ENCODE measurements at places on chromosomes 13 and 19.

GRCh38 chr19:10270616-10271394, at the start of gene ICAM1:
ICAM1 (plus strand) TSS chr19:10271120; CDS start chr19:10271160, 40 bp downstream.
- no peak for DNase-seq

GRCh38 chr13:63737418-63737817, 2321.8 kb upstream of the PCDH20 start:
- DNase-seq: no peak

- peak; percentile 53 for DNase-seq
Measured at GRCh38 chr19:50550594-50550966, 17.7 kb downstream of the LRRC4B start.

DNA sequence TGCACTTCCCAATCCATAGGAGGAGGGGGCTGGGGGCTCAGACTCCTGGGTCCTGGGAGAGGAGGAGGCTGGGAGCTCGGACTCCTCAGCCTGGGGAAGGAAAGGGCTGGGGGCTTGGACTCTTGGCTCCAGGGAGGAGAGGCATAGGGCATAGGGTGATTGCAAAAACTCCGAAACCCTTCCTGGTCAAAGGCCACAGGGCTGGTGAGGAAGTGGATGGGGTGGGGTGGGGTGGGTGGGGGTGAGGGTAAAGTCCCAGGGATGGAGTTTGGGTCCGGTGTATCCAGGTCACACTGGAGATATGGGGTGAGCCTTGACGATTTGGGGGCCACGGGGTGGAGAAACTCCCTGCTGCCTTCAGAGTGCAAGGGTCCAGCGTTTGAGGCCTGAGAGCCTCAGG, 2.8 kb downstream of the MYH14 start:
- no peak for DNase-seq

- no peak for DNase-seq
Measured at GRCh38 chr13:23321535-23322241, 111.8 kb downstream of the SACS start.

DNA sequence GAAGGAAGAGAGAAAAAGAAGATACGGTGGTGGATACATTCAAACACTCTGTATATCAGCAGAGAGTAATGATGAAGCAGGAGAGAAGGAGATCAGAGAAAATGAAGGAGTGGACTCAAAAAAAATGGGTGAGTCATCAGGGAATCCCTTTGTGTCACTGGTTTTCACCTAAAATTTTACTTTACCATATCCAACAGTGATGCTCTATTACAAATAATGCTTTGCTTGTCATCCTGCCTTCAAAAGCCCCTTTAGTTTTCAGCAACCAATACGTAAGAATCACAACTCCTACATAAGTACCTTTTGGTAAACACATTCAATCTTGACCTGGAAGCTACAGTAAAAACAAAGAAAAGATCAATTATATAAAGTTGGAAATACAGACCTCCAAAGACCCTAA, 88.8 kb downstream of the ENOX1 start:
- DNase-seq: no peak

- DNase-seq: no peak
Measured at GRCh38 chr19:33054623-33055022, 10.1 kb downstream of the RHPN2 start.

DNA sequence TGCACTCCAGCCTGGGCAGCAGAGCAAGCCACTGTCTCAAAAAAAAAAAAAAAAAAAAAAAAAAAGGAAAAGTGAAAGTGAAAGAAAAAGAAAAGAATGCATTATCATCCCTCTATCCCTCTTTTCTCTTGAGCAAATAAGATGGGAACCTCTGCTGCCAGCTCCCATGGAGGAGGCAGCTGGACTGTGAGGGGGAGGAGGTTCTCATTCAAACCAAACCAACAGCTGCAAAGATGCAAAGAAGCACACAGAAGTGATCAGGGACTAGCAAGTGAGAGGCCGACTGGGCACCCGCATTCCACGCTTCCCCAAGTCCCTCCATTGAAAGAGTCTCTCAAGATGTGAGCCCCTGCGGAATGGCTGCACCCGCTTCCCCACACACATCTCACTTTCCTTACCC, 63.5 kb downstream of the TSHZ3 start:
- DNase-seq: peak; percentile 15

GRCh38 chr19:45917421-45918091, 3.0 kb upstream of the NANOS2 start:
- DNase-seq: peak; percentile 87

GRCh38 chr13:42780044-42780443, 1.3 kb upstream of the FAM216B start:
- DNase-seq: no peak

- no peak for DNase-seq
Measured at GRCh38 chr13:43981091-43981490, 101.4 kb downstream of the LACC1 start.

GRCh38 chr13:24360106-24360505, 50.7 kb downstream of the C1QTNF9 start:
- no peak for DNase-seq

DNA sequence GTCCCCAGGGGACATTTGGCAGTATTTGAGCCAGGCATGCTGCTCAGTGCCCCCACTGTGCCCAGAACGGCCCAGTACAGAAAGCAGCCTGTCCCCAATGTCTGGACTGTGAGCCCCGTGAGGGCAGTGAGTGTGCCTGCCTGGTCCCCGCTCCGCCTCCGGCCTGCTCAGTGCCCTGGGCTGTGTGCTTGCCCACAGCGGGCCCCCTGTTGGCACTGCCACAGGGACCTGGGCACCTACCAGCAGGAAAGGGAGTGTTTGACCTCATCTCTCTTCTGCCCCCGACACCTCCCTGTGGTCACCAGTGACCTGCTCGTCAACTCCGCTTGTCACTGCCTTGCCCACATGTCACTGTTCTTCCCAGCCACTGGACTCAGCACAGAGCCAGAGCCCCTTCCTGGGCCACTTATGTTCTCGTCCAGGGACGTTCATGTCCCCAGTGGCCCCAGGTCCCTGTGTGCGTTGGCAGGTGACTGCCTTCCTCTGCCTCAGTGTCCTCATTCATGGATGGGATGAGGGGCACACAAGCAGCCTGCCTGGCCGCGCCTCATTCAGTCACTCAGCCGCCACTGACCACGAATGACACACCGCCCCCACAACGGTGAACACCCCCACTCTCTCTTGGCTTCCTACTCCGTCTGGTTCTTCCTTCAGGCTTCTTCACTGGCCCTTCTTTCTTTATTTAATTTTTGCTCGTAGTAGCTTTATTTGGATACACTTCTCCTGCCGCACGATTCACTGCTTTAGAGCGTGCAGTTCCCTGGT, 2.8 kb downstream of the FZR1 start:
- DNase-seq: no peak

- DNase-seq: no peak
Measured at GRCh38 chr19:3338541-3339181, 27.7 kb upstream of the NFIC start.

DNA sequence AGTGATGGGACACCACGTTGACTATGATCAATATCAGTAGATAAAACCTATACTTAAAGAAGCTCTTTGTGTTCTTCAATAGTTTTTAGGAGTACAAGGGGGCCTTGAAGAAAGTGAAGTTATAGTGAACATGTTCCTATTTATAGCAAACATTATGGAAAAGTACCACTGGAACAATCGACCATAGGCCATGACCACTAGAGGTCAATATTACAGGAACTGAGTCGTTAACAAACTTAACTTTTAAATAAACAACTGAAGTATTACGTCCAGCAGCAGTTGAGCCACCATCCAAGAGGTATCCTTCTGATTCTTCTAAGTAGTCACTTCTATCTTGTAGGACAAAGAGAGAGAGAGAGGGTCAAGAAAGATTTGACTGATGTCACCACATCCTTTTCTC, 391.0 kb upstream of the SLITRK5 start:
- DNase-seq: no peak

GRCh38 chr19:42196011-42197001, 21.2 kb downstream of the DEDD2 start:
- no peak for DNase-seq

DNA sequence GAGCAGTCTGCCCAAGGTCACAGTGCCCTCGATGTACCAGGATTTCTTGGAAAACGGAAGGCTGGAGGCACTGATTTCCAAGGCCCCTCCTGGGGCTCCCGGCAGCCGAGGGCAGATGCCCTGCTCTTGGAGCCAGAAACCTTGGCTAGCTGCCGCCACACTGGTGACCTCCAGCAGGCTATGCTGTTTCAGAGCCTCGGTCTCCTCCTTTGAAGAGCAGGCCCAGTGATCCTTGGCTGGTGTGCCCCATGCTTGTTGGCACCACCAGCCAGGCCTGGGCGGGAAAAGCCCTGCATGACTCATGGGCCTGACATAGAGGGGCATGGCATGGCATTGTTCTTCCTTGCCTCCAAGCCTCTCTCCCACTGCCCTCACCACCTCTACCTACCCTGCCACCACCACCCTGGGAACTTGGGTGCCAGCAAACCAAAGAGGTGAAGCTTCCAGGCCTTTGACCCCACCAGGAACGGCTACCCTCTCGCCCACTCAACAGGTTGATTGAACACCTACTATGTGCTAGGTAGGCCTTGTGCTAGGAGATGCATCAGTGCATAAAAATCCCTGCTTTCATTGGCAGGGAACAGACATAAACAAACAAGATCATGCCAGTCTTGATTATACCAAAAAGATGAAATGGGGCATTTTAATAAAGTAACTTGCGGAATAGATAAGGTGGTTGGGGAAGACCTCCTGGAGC, 1.6 kb upstream of the CLEC11A start:
- no peak for DNase-seq

DNA sequence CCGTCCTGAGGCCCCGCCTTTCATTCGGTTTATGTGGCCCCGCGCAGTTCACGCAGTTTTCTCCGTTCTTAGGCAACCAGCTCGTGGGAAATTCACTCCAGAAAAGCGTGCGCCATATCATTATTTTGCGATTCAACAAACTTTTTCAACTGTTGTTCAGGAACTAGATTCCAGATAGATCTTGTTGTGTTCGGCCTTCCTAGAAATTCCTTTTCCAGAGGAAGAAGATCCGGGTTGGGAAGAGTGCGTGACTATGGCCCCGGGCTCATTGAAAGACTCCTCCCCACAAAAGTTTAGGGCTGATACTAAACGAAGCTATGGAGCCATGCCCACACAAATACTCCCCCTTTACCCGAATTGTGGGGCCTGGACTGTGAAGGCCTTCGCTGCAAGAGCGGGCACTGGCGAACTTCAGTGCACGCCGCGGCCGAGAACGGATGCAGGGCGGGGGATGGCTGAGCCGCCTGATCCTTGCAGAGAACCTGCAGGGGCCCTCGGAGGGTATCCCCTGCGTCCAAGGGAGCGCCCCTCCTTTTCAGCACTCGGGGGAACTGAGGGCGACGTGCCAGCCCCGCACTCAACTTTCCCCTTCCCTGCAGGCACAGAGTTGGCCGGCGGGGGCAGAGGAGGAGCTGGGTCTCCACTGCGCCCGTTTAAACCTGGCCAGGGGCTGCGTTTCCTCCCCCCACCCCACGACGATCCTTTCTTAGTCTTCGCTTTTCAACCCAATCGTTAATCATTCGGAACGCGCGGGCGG, 904 bp upstream of the SOX1 start:
- no peak for DNase-seq

DNA sequence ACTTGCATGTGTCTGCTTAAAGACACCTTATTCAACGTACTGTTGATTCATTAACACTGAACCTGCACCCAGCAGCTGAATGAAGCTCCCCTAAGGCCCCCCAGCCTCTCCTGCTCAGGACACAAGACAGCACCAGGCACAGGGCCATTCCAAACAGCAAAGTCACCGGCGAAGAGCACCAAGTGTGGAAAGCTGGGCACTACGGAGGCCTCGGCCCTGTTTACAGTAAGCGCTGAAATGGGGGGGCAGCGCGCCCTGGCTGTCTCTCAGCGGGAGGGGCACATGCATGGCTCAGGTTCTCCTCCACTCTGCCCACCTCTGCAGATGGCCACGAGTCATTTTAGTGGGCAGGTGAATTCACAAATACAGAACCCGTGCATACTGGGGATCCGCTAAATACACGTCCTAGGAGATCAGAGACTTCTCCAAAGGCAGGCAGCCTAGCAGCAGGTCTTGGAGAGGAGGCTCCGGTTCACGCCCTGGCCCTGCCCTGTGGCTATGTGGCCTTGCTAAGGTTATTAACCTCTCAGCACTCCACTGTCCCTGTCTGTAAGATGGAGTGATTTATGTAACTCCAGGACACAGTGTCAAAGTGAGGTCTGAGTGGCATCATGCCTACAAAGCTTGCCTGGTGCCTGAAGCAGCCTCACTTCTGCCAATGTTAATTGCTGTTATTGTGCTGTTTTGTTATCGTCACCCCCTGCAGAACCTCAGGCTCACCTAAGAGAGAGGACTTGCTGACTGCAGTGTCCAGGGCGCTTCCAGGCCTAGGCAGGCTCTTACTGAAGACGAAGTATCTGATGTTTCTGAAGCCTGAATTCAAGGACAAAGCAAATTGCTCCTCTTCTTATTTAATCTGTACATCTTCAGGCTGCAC, 207.4 kb upstream of the SOX1 start:
- DNase-seq: no peak

- DNase-seq: peak; percentile 20
Measured at GRCh38 chr19:10800488-10800887, 35.5 kb downstream of the TMED1 start.

DNA sequence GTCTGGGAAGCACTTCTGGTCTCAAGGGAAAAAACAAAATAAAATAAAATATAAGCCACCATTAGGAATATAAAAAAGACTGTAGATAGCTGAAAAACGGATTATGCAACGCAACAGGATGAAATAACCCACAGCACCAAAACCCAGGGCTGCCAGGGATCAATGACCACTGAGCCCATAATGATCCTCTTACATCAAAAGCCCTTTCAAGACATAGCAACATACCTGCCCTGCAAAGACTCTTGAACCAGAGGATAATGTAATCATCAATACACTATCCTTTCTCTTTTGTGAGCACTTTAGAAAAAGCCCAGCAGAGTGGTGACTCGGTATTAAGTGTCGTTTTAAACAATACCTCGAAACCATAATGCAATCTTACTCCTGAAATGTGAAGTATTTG, 235.0 kb upstream of the SOX21 start:
- DNase-seq: no peak

DNA sequence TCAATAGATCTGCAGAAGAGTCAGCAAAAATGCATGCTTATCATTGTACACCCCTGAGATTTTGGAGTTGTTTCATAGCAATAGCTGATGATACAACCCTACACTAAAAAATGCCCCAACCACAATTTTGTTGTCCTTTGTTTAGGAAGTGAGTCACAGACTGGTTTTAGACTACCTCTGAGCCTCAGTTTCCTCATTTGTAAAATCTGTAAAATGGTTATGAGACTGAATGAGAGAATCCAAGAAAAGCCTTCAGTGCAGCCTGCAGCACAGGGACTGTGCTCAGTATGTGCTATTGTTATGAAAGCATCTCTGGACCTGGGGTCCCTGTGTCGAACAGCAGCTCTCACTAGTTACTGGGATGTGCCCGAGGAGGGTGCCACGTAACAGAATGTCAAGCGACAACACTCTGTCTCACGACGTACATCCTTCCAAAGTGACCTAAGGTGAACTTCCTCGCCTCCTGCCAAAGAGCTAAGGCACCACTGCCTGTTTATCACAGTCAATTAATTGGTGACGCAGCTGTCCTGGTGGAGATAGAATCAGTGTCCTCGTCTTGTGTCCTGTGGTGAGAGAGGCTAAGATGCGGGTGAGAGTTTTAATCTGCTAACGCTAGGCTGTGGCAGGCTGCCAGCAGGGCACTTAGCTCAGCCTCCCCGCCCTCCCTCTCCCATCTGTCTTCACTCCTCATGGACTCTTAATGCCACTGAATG, 18.1 kb downstream of the DHRS12 start:
- peak; percentile 46 for DNase-seq

GRCh38 chr19:2616741-2617392, 85.6 kb downstream of the GNG7 start:
- peak; percentile 29 for DNase-seq
